HL-60 (cell line): ENCODE measurements at places on chromosomes 13 and 19.

GRCh38 chr13:31824705-31825517 is 85.6 kb downstream of the RXFP2 start:
- peak; percentile 41 for DNase-seq

DNA sequence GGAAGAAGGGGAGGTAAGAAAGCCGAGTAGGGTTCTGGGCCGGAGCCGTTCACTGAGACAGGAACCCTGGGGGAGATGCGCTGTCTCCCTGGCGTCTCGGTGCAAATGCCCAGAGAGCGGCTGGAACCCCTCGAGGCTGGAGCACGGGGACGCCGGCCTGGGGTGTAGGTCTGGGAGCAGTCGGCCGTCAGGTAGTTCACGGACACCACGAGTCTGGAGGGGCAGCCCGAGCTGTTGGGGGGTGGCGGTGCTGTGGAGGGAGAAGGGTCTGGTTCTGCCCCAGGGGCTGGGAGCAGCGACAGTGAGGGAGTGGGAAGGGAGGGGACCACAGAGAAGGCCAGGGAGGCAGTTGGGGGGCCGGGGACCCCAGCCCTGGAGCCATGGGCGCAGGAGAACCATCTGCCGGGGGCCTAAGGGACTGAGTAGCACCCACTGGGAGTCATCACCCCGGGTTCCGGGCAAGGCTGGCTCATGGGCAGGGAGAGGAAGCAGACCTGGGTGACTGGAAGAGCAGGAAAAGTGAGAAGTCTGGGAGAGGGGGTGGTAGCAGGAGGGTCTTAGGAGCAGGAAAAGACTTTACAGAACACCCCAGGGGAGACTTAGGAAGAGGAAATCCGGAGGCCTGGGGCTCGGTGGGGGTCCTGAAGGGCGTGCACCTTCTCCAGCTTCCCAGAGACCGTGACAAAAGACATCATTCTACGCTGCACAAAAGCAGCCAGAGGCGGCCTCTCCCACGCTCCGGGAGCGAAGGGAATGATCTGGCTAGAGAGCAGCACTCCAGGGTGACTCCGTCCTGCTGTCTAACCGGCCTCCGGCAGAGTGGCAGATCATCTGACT is 173.1 kb upstream of the SOX1 start:
- DNase-seq = no peak

DNA sequence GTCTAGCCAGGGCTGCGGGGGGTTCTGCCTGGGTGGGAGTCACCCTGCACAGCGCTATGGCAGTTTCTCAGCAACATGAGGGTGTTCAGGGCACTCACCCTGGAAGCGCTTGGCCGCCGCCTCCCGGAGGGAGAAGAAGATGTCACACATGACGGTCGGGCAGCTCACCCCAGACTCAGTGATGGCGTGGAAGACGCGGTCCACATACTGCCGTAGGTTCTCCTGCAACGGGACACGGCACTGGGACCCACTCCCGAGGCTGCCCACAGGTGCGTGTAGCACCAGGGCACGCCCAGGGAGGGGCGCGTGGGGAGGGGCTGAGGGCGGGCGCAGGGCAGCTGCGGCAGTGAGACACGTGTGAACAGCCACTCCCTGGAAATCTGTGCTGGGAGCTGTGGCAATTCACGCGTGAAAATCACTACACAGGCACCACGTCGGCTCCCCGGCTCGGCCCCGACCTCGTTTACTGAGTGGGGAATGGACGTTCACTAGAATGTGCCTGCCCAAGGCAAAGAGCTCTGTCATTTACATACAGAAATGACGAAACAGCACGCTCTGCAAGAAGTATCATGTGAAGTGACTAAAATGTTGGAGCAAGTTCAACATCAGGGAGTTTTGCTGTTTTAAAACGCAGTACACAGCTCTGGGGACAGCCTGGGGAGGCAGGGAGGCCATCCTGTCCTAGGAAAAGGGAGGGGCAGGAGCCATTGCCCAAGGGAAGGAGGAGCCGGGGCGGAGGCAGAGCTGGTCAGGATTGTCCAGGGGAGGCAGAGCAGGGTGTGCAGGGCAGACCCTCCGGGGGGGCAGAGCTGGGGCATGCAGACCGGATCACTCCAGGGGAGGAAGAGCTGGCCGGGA is 41.5 kb upstream of the C13orf46 start:
- DNase-seq = no peak

GRCh38 chr19:24051516-24051915 is 35.5 kb upstream of the ZNF254 start:
- DNase-seq = no peak

GRCh38 chr19:3061182-3062161 is 823 bp downstream of the TLE5 start:
- no peak for DNase-seq
